ENCODE measurements at places on chromosomes 7 and 10.

GRCh38 chr7:94239661-94240234, 154.9 kb upstream of the COL1A2 start:
- DNase-seq = no peak

DNA sequence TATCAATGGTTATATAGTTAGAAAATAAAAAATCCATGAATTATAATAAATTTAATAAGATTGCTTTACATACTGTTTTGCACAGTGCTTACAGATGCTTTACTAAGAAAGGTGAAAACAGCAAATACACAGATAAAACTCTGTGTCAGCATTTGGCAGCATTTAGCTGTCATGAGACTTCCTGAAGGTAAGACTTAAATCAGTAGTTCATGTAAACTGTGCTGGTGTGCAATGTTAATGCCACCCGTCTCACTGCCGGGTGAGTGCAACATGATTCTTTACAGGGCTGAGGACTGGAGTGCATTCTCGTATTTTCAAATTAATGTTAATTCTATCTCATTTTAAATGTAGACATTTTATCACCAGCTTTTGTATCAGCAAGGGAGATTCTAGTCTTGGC, 326.2 kb upstream of the POT1 start:
- no peak for DNase-seq

DNA sequence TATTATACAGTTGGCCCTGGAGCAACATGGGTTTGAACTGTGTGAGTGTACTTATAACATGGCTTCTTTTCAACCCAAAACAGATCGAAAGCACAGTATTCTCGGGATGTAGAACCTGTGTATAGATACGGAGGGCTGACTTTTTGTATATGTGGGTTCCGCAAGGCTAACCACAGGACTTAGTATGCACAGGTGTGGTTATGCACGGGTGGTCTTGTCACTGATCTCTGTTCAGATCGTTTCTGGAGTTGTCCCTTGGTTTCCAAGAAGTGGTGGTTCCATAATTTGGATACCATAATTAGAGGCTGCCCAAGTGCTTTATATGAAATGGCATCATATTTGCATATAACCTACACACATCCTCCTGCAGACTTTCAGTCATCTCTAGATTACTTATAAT, 10.9 kb upstream of the BHLHA15 start:
- no peak for DNase-seq

DNA sequence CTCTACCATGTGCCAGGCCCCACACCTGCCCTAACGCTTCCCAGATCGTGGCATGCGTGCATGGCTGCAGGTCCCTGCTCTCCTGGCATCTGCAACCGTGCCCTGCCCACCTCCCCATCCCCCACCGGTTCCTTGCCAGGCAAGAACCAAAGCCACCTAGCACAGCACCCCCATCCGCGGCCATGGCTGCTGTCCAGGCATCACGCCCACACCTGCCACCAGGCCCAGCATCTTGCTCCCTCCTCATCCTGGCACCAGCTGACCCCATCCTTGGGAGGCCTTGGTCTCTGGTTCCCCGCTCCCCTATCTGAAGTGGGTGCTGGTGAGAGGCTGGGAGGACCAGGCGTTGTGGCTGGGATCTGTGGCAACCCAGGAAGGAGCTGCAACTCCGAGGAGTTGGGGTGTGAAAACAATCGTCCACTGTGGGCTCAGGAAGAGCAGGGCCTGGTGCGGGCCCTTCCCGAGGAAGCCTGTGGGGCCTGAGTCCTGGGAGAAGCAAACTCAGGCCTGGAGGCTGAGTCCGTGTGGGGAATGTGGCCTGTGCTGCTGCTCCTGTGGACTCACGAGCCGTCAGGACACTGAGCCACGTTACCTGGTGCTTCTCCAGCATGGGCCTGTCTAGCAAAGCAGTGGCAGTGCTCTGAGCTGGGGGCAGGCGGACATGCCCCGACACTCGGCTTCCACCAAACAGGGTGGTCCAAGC, 417.1 kb downstream of the DNAJB6 start:
- DNase-seq = no peak

- no peak for DNase-seq
These were observed 220.9 kb downstream of the RNLS start for GRCh38 chr10:88361995-88362807.

DNA sequence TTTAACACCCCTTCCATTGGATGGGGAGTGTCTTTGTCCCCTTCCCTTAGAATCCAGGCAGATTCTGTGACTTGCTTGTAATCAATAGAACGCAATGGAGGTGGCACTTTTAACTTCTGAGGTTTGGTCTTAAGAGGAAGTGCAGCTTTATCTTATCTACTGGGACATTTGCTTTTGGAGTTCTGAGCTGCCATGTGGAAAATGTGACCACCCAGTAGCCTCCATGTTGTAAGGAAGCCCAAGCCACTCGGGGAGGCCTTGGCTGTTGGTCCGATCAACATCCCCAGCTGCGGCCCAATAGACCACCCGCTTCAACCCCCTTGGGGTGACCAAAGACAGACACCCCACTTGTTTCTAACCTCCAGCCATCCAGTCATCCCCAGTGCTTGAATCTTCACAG, 86.3 kb upstream of the FAM171A1 start:
- DNase-seq = no peak

GRCh38 chr10:72088889-72089575, 681 bp upstream of the SPOCK2 start:
- DNase-seq = no peak

DNA sequence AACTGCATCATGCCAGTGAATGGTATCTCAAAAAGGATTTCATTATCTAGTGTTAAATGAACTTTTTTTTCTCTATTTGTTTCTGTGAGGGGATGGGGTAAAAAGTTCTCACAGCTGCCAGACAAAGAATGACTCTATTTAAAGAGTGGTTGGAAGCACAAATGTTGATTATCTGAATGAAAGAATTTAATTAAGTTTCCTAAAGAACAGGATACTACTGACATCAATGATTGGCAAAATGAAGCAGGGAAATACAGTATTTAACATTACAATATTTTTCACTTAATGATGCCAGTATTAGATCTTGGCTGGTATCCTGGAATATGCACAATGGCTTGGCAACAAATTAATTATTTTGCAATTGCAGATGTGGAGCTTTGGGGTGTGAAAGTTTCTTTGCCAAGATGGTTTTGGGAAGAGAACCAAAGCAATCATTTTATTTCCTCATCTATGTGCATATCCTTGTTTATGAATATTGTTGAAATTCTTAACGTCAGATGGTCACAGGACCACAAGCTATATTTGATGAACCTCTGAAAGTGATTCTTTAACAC, 336.8 kb downstream of the ARL4A start:
- DNase-seq = no peak

DNA sequence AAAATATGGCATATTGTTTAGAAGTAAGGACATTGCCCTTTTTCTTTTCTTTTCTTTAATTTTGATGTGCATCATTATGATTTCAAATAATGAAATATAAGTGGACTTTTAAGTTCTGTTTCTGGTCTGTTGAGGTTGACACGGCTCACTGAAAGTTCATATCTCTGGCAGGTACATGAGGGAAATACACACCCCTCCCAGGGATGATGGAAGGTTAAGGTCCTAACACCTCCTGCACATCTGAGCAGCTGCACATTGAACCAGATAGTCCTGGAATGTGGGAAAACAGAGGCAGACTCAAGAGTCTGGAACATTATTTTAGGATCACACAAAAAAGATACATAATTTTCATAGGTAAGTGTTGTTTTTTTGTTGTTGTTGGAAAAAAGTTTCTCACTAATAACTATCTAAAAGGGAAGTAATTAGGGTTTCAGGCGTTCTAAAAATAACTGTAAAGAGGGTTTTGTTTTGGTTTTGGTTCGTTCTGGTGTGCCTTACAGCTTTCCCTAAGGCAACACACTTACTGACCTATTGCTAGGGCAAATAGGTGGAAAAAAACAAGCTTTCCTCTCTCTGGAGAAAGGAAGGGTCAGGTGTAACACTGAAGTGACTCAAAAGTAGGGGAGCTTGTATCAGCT, 201.2 kb upstream of the PRKCQ start:
- DNase-seq = no peak

GRCh38 chr7:16350634-16351033, 70.7 kb downstream of the CRPPA start:
- no peak for DNase-seq

DNA sequence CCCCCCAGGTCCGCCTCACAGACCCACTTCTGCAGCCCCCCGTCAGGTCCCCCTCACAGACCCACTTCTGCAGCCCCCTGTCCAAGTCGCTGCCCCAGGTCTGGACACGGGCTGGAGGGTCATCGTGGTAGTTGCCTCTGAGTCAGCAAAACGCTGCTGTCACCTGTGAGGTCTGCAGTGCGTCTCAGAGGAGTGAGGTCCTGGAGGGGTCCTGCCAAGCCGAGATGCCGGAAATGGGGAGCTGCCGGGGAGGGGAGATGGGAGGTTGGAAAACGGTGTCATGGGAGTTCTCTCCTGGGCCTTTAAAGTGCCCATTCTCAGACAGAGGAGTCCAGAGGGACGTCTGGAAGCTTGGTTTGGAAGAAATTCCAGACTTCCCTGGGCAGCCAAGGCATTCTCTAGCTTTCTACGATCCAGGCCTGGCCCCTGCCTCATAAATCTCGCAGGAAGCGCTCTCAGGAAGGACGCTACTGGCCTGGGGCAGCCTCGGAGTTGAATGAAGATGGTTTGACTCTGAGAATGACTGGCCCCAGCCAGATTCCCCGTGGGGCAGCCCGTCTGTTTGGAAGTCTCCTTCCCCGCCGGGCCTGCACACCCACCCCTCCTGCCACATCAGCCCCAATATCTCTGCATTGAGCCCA, 38.7 kb downstream of the CALML3 start:
- DNase-seq = no peak

DNA sequence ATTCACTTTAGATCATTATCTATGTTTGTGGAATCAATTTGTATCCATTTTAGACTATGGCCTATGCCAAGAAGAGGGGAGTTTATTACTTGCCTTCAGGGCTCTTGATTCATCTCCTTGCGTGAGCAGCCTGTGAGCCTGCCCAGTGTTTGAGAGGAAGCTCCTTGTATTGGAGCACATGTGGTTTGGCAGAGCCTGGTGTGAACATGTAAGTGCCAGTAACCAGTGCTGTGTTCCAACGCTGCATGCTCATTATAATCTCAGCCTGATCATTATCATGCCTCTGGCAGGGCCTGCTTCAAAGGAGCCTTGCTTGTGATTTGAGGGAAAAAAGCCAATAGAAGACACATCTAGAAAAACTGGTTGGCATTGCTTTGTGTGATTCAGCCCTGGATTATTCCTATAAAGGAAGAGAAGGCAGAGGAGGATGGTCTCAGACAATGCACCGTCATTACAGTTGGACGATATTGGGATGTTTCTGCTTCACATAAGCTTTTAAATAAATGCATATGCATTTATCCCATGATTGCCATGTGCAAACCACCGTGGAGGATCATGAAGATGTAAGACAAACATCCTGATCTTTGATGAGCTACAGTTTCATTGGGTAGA, 203.4 kb upstream of the AHR start:
- DNase-seq = no peak

DNA sequence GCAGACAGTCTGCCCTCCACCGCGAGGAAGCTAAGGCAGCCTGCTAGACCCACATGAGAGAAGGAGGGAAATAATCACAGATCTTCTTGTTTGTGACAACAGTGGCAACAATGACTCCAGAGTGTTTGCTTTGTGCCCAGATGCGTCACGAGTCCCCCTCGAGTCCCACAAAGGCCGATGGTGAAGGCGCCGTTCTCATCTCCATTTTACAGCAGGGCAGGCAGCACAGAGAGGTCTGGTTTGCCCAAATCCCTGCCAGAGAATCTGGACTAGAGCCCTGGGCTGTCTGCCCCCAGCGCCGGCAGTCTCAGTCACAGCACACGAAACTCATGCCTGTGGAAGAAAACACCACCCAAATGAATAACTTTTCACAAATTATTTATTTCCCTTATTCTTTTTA, 38.1 kb downstream of the KIAA1549 start:
- DNase-seq = no peak

DNA sequence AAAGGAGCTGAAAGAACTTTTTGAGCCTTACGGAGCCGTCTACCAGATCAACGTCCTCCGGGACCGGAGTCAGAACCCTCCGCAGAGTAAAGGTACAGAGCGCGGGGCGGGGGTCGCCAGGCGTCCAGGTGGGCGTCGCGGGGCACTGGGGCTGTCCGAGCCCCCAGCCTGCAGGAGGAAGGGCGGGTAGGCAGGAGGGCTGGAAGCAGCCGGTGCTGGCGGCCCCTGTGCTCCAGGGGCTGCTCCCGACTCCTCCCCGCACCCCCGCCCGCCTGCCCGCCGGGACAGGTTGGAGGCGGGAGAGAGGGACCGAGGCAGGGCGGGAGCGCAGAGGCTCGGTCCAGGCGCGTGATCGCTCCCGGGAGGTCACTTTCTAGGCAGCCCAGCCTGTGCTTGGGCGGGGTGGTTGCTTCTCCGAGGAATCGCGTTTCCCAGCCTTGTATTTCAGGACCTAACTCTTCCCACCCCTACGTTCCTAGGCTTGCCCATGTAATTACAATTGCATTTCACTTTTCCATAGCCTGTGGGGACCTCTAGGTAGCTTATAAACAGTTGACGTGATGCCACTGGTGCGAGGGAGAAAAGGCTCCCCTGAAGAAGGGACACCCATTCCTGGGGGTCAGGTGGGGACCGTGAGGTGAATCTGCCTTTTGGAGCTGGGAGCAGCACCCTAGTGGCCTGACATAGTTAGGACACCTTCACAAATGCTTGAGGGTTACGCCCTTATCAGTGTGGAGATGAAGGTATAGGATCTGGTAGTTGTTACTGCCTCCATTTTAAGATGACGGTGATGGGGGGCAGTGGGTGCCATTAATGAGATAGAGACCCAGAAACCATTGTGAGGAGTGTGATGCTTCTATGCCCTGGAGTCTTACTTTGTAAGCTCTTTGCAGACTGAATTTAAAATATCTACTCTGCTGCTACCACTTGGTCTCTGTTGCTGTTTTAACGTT, 148.2 kb downstream of the CELF2 start:
- no peak for DNase-seq

DNA sequence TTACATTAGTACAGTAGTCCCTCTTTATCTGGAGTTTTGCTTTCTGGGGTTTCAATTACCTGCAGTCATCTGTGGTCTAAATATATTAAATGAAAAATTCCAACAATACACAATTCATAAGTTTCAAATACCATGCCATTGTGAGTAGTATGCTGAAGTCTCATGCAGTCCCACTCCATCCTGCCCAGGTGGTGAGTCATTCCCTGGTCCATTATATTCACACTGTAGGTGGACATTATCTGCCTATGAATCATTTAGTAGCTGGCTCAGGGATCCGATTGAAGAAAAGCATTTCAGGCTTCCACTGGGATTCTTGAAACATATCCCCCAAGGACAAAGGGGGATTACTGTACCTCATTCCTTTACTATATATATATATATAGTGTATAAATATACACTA, 298.2 kb upstream of the GALNT17 start:
- DNase-seq = no peak

- no peak for DNase-seq
These were observed 25.3 kb upstream of the SMIM30 start for GRCh38 chr7:113143486-113144257.

Measured in NCI-H1417 treated with DMSO at 0.1 percent for 48 hours (cell line).